Stimulated activated CD4-positive, alpha-beta T cell treated with anti-CD3 and anti-CD28 coated beads, Interleukin-2, amount 100 ng/mL, for 24 hours (primary cell): ENCODE measurements at places on chromosomes 12 and 14.

- peak; percentile 27 for DNase-seq
Measured at GRCh38 chr12:104877103-104877705, 80.9 kb downstream of the SLC41A2 start.

DNA sequence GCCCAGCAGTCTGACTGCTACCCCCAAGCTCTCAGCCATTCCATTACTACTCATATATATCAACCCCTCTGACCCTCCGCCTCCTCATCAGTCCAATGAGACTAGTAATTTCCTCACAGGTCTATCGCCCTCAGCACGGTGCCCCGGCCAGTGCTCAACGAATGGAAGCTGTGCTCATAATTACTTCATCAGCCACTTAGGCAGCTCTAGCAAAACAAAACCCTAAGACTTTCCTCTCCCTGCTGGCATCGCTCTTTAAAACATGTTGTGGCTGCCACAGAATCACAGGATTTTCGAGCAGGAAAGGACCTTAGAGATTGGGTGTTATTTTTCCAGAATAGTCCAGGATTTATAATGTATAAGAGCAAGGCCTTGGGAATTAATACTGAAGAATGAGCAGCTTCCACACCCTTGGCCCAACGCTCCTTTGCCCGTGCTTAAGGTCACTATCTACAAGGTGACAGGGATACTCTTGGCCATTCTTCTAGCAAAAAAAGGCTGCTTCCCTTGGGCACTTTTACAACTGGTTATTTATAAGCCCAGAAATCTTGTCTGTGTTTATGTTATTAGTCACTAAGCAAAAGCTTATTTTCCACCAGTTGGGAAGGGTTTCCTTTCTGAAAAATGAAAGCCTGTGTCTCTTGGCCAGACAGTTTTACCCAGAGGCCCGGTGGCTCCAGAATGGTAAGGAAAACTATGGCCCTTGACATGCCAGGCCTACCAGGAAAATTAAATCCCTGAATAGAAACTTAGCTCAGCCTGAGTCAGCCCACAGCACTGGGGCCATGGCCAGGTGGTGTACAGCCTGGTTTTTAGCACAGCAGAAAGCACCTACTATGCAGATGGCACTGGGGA lies 47.9 kb downstream of the NUAK1 start:
- DNase-seq: no peak

GRCh38 chr12:39459027-39459434 lies 16.1 kb upstream of the KIF21A start:
- no peak for DNase-seq

DNA sequence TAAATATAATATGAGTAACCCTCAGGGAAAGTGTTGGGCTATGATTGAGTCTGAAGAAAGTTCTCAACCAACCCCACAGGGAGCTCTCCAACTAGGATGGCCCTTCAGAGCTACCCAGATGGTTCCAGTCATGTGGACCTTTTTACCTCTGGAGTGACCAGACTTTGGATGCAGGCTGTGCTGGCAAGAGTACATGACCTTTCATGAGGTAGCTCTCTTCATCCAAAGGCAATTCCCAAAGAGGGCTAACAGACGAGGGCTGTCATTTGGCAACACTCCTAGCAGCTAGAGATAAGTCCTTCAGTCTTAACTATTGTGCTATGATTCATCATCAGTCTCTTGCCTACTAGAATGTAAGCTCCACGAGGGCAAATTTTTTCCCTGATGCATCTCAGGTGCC lies 75.4 kb downstream of the DUSP6 start:
- DNase-seq: no peak

- no peak for DNase-seq
Measured at GRCh38 chr14:100476012-100476822, 111.0 kb downstream of the BEGAIN start.

GRCh38 chr12:120497524-120498150 lies 1.7 kb downstream of the DYNLL1 start:
- no peak for DNase-seq

DNA sequence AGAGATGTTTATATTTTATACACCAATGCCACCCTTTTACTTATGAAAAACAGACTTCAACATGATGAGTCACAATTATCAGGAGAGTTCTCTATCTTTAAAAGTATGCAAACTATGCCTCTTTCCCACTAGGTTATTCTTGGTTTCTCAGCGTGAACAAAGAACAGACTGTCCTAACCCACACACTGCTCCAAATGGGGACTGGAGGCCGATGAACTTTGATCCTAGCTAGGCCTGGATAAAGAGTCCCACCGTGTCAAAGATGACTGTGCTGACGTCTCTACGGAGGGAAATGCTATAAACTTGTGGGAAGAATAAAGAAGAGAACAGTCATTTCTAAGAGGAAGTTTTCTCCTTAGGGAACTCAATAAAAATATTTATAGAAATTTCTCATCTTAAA lies 160.1 kb downstream of the EPS8 start:
- DNase-seq: no peak

GRCh38 chr12:109870648-109871047 lies 9.7 kb downstream of the GLTP start:
- no peak for DNase-seq

GRCh38 chr12:124497658-124498057 lies 69.8 kb downstream of the NCOR2 start:
- no peak for DNase-seq

DNA sequence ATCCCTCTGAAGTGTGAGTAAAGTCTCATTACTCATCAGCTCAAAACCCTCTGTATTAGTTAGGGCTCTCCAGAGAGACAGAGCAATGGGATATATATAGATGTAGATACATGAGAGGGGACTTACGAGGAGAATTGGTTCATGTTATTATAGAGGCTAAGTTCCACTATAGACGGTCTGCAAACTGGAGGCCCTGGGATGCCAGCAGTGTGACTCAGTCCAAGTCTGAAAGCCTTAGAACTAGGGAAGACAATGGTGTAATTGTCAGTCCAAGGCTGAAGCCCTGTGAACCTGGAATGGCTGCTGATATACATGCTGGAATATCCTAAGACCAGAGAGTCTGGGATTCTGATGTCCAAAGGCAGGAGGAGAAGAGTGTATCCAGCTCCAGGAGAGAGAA lies 57.3 kb upstream of the CEP83 start:
- DNase-seq: no peak
